Posterior cingulate gyrus (tissue), 11 donors: ENCODE measurements at places on chromosomes 3 and 15.

DNA sequence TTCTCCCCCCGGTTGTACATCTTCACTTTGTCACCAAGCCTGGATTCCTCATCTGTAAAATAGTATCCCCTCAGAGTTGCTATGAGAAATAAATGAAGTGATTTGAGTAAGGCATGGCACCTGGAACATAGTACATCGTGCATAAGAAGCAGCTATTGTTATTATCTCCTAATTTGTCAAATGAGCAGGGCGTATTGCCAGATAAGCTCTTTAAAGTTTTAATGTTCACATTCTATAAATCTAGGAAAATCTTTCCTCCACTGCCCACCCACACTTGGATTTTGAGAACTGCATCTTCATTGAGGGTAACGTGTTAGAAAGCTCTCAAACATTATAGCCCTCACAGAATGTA is 32.3 kb downstream of the CACNA1D start:
- DNase-seq, result no peak

GRCh38 chr3:194029846-194030245 is 106.1 kb upstream of the HES1 start:
- no peak for DNase-seq

DNA sequence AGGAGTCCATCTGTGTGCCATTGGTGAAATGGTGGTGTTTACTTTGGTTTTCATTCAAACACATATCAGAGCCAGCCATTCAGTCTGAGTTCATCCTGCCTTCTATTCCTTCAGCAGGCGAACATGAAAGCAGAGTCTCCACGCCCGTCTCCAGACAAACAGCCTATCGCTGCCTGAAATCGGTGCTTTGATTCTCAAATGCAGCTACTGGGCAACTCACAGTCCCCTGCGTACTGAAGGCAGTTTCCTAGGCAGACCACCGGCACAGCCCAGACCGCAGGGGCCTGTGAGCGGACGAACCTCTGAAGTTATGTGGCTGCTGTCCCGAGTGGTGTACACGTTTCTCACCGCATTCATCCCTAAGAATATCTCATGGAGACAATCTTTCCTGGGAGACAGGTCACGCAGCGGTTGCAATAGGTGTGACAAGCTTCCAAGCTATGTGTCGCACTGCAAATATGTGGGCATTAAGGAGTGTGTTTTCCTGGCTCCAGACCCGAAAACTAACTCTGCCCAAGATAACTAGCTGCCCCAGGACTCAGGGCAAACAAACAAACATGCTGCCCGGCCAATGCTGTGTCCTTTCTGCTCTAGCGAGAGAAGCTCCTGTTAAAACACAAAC is 16.9 kb upstream of the RYR3 start:
- no peak for DNase-seq

GRCh38 chr3:54123776-54124196 is 1.4 kb downstream of the CACNA2D3 start:
- no peak for DNase-seq

GRCh38 chr3:43079536-43080332 is 26.1 kb downstream of the POMGNT2 start:
- DNase-seq, result no peak

DNA sequence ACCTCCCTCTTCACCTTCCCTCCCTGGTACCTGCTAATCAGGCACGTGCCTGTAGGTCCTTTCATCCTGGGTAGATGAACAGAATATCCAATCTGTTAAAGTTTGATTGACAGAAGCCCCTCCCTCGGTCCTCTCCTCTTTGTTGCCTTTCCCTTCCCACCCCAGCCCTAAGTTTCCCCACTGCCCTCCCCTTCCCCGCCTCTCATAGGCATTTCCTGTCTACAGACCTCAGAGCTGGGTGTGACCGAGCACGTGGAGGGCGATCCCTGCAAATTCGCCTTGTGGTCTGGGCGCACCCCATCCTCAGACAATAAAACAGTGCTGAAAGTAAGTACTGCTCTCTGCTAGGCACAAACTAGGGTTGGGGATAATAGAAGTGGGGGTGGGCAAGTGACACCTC is 239.2 kb upstream of the UMPS start:
- no peak for DNase-seq

DNA sequence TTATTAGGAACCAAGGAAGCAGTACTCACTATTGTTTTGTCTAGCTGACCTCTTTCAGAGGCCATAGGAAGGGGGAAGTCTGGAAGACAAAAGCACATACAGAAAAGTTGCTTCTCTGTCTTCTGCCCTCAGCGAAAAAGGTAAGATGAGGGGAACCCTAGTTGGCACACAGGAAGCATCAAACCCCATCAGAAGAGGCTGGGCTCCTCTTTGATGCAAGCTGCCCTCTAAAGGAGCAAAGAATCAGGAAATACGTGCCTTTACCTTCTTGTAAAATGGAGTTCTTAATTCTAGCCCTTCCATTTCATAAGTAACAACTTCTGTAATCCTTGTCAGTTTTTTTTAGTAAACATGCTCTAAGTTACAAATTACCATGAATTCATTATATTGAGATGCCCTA is 12.5 kb downstream of the SPINK8 start:
- no peak for DNase-seq
